Cerebellar nuclear complex (tissue), 1 donor: ENCODE measurements at places on chromosomes 13 and 19.

- no peak for DNase-seq
Observed at GRCh38 chr13:30065181-30065580, 214.8 kb upstream of the UBL3 start.

GRCh38 chr13:109667056-109667455 is 119.3 kb downstream of the IRS2 start:
- DNase-seq, result no peak

DNA sequence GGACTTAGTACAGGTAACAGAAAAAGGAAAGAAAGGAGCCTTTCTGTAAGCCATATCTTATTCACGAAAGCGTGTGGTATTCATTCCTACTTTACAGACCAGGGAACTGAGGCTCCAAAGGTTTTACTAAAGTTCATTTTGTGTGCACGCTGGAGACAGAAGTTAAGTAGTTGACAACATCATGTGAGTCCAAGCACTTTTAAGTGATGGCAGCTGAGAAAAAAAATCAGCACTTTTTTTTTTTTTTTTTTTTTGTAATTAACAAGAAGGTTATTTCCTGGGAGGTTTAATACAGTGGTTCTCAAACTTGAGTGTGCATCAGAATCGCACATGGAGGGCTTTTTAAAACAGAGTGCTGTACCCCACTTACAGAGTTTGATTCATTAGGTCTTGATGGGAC is 2.0 kb downstream of the DNAJC3 start:
- no peak for DNase-seq

DNA sequence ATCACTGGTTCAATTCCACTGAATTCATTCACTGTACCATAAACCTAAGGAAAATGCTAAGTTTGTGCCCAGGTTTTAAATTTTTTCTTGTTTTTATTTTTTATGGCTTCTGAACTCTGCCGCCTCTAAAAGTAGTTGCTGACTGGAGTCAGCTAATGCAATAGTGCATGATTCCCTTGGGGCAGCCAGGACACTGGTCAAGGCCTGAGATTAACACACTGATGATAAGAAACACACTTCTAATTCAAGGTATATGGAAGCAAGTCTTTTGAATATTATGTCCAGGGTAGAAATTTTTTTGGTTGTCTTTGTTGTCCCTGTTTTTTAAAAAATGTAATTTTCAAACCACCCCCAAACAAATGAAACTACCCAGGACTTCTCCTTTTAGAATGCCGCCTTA is 72.2 kb downstream of the CDADC1 start:
- no peak for DNase-seq

- DNase-seq, result no peak
Observed at GRCh38 chr19:50416034-50416977, 2.4 kb upstream of the SPIB start.

GRCh38 chr13:73096173-73096572 is 37.4 kb downstream of the KLF5 start:
- no peak for DNase-seq

DNA sequence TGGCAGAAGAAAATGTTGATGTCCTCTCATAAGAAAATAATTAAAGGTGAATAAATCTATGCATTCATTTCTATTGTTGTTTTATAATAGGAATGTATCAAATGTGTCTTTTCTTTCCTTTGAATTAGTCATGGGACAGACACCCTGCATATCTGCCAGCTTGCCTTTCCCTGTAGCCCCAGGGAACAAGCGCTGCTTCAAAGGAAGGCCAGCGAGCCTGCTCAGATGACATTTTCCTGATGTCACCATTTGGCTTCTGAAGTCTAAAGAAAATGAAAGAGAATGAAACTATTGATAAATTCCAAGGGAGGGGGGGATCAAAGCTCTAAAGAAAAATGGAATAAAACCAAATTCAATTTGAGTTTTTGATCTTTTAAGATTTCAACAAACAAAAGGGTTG is 574.8 kb downstream of the IRS2 start:
- DNase-seq, result no peak

- DNase-seq, result no peak
Observed at GRCh38 chr13:107076801-107077200, 508.9 kb upstream of the ARGLU1 start.

GRCh38 chr19:47296036-47296435 is 13.6 kb upstream of the C5AR1 start:
- no peak for DNase-seq

- DNase-seq, result no peak
Observed at GRCh38 chr19:41214161-41214560, 4.9 kb upstream of the AXL start.

DNA sequence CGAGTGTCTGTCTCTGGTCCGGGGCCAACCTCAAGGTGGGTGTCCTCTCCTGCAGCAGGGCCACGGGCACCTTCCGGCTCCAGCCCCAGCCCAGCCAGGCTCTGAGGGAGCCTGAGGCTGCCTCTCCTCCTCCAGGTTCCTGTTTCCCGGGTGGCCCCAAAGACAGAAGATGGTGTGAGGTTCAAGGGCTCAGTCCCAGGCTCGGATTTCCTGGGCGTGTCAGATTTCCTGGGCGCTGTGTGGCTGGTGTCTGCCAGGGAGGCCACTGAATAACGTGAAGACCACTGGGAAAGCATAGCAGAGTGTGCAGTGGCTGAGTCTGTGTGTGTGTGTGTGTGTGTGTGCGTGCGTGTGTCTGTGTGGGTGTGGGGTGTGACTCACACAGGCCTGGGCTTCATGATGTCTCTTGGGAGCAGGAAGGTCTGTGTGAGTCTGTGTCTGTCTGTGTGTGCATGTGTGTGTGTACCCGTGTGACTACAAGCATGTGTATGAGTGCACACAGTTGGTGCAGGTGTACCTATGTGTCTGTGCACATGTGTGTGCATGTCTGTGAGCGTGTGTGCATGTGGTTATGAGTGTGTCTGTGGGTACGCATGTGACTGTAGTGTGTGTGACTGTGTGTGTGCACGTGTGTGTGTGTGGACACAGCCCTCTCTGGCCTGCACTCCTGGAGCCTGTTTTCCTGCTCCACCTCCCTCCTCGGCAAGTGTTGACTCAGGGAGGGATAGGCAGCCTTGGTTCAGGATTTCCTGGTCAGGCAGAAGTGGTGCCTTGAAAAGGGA is 28.3 kb downstream of the CEBPA start:
- no peak for DNase-seq

- DNase-seq, result no peak
Observed at GRCh38 chr13:30753030-30753616, 17.8 kb downstream of the ALOX5AP start.

GRCh38 chr13:90246687-90247345 is 1100.7 kb upstream of the MIR17HG start:
- DNase-seq, result no peak

DNA sequence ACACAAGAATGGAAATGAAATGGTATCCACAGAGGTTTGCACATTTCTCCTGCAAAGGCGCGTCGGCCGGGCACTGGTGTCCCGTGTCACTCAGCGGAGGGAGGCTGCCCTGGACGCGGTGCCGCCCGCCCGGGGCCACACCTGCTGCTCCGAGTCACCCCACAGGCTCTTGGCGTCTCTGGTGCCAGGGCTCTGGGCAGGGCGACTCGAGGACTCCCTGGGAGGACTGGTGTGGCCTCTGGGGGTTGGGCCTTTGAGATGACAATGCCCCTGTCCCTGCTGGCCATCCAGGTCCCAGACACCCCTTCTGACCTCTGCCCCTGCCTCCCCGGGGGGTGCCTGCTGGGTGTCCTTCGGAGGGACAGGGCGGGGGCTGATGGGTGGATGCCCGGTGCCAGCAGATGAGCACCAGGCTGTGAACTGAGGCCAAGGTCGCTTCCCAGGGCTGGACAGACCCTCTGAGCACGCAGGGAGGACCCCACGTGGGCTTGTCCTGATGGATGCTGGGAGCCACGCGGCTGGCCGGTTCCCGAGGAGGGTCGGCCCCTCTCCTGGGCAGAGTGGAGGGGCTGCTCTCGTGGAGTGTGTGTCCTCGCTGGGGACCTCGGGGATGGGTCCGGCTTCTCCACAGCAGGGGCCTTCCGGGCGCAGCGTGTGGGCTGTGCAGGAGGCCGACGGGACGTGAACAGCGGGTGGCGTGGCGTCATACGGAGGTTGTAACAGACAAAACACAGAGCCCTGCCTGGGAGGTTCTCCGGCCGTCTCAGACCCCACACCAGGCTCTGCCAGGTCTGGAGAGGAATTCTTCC is 4.7 kb upstream of the CACTIN start:
- DNase-seq, result no peak

- no peak for DNase-seq
Observed at GRCh38 chr13:75801388-75801945, 165.3 kb downstream of the LMO7 start.

DNA sequence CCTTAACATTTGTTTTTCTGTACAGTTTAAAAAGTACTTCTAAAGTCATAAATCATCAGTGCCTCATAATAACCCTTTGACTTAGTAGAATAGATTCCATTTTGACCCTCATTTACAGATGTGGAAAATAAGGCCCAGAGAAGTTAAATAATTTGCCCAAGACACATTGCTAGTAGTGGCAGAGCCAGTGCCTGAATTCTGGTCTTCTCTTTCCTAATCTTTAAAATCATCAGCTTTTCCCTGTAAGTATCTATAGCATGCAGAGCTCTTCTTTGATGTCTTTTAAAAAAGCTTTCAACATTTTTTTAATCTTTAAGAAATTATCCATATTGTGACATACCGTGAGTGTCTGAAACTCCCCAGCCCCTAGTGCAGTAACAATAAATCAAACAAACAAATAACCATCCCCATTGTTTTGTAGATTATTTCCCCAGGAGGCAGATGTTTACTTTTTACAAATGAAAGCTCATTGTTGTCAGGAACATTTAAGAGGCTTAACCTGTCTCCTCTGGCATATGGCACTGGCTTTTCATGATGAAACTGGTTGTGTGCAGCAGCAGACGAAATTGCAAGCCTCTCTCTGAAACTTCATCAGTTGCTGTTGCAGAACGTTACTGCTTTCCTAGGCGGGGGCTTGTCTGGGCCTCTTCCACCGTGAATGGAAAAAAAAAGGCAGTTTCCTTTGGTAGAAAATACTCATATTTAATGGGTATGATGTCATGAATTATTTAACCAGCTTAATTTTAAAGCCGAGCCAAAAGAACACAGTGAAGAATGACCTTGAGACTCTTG is 31.7 kb upstream of the PCDH8 start:
- no peak for DNase-seq

DNA sequence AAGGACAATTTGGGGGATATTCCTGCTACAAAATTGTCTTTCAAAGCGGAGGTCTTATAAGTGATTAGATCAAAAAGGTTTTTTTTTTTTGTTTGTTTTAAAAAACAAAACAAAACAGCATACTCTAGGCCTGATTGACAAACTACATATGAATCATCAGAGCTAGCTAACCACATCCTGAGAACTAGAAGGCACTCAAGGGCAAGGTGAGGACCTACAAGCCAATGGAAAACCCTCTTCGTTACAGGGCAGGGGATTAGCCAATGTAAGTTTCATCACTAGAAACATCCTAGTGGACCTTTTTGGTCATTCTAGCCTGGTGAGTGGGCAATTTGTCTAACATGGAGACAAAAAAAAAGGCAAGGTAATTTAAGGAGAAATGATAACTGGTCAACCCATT is 428.6 kb downstream of the RFC3 start:
- DNase-seq, result no peak

DNA sequence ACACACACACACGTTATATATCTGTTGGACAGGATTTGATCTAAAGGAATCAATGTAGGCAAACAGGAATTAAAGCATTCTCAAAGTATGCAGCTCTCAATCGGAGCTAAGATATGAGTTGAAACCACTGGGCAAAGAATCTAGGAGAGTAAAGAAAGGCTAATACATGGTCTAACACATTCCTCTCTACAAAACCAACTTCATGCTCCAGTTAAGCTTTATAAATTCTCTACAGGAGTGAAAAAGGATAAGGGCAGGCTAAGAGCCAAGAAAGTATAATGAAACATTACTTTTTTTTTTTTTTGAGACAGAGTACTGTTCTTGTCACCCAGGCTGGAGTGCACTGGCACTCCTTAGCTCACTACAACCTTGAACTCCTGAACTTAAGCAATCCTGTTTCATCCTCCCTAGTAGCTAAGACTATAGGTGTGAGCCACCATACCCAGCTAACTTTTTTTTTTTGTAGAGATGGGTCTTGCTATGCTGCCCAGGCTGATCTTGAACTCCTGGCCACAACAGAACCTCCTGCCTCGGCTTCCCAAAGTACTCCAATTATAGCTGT is 10.6 kb downstream of the FBXL3 start:
- no peak for DNase-seq

DNA sequence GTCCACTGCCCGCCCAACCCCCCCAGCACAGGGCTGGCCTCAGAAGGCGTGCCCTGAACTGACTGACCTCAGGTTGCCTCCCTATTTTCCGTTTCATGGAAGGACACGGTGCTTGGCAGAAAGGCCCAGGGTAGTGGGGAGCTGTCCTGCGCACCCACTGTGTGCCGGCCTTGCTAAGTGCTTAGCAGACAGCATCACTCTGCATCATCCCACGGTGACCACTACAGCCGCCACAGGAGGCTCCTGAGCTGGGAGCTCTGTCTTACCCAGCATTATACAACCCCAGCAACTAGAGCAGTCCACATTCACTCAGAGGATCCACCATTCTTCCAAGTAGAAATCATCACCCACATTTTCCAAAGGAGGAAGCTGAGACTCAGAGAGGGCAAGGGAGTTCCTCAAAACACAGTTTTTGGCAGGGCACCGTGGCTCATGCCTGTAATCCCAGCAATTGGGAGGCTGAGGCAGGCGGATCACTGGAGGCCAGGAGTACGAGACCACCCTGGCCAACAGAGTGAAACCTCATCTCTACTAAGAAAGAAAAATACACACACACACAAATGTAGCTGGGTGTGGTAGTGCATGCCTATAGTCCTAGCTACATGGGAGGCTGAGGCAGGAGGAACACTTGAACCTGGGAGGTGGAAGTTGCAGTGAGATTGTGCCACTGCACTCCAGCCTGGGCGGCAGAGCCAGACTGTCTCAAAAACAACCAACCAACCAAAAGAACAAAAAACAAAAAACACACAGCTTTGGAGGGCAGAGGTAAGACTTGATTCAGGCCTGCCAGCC is 1.6 kb downstream of the SBK2 start:
- DNase-seq, result no peak

GRCh38 chr13:45921162-45921736 is 69.7 kb upstream of the SIAH3 start:
- no peak for DNase-seq

DNA sequence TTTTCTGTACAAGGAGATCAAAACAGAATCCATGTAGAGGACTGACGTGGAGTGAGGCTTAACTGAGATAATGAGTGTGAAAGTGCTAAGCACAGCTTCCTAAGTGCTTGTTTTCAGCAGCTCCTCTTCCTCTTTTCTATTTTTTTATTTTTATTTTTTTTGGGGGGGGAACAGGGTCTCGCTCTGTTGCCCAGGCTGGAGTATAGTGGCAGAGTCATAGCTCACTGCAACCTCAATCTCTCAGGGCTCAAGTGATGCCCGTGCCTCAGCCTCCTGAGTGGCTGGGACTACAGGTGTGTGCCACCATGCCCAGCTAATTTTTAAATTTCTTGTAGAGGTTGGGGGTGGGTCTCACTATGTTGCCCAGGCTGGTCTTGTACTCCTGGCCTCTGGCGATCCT is 5.6 kb upstream of the FOSB start:
- DNase-seq, result no peak

GRCh38 chr13:26468265-26468801 is 89.2 kb upstream of the WASF3 start:
- peak; percentile 13 for DNase-seq

GRCh38 chr13:33205224-33205623 is 80.3 kb downstream of the STARD13 start:
- no peak for DNase-seq
